ENCODE measurements at places on chromosomes 16 and 17.

- no peak for DNase-seq
Observed at GRCh38 chr17:38571833-38572668, 33.7 kb downstream of the SRCIN1 start.

DNA sequence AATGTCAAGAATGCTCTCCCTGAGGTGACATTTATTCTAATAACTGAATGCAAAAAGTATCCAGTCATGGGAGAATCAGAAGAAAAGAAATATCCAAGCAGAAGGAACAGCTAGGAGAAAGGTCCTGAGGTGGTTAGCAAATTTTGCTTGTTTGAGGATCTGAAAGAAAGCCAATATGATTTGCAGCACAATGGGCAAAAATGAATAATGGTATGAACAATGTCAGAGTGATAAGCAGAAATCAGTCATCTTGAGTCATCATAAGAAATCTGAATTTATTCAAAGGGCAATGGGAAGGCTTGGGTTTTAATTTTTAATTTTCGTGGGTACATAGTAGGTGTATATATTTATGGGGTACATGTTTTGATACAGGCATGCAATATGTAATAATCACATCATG is 68.5 kb downstream of the BRIP1 start:
- no peak for DNase-seq

DNA sequence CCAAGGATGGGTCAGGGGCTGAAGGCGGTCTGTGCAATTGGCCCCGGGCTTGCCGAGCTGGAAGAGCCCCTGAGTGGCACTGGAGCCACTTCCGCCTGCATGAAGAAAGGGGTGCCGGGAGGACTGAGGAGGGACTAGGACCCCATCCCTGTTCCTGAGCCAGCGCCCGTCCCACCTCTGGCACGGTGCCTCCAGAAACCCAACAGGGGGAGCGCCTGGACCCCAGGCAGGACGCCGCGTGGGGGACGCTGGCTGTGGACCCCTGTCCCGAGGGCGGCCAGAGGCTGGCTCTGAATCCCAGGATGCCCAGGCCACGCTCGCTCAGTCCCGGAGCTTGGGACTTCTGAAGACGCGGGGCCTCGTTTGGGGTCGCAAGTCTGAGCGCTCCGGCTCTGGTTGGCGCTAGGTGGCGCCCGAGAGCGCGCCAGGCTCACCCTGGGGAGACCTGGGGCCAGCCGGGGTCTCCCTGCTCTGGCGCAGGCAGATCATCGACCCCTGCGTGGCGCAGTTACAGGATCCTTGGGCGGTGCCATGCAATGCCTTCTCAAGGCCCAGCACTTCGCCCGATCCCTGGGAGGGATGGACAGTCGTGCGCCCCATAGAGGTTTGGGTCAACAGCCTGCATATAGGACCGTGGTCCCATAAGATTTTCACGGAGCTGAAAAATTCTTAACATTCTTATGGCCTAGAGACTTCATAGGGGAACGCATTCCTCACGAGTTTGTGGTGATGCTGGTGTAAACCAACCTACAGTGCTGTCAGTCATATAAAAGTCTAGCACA is 58.5 kb upstream of the CREBBP start:
- DNase-seq: peak; percentile 49

DNA sequence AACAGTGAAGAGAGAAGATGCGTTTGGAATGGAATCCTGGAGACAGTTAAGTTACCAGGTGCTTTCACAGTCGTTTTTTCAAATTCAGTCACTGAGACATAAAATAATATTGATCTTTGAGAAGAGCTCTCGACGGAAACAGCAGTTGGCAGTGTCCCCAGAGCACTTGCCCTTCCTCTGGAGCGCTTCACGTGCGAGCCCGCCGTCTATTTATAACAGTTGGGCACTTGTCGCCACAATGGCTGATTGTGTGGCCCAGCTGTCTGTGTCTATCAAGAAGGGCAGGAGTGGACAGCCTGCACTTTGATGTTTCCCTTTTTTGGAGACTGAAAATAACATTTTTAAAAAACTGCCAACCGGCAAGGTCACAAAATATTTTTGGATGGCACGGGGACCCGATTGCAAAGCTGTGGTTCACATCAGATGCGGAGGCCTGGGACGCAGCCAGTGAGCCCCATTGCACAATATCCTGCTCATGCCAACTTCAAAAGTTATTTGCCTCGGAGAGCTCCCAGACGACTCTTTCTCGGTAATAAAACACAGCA is 62.9 kb downstream of the ADCY9 start:
- no peak for DNase-seq

DNA sequence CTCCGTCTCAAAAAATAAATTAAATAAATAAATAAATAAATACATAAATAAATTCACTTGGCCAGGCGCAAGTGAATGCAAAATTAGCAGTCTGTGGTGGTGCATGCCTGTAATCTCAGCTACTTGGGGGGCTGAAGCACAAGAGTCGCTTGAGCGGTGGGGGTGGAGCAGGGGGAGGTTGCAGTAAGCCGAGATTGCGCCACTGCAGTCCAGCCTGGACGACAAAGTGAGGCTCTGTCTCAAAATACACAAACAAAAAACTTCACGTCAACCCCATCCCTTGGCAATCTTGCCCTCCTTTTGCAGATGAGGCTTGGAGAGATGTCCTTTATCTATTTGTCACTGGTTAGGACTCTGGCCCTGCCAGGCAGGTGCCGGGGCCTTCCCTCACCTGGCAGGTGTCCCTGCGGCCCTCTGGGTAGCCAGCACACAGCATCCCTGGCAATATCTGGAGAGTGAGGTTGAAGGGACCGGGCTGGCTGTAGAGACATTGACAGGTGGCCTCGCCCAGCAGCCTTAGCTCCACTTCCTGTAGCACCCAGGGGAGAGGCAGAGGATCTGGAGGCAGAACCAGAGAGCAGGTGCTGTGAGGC is 4.4 kb downstream of the PRSS36 start:
- no peak for DNase-seq

- DNase-seq: peak; percentile 38
Observed at GRCh38 chr17:38870259-38871165, 654 bp downstream of the LASP1 start.

DNA sequence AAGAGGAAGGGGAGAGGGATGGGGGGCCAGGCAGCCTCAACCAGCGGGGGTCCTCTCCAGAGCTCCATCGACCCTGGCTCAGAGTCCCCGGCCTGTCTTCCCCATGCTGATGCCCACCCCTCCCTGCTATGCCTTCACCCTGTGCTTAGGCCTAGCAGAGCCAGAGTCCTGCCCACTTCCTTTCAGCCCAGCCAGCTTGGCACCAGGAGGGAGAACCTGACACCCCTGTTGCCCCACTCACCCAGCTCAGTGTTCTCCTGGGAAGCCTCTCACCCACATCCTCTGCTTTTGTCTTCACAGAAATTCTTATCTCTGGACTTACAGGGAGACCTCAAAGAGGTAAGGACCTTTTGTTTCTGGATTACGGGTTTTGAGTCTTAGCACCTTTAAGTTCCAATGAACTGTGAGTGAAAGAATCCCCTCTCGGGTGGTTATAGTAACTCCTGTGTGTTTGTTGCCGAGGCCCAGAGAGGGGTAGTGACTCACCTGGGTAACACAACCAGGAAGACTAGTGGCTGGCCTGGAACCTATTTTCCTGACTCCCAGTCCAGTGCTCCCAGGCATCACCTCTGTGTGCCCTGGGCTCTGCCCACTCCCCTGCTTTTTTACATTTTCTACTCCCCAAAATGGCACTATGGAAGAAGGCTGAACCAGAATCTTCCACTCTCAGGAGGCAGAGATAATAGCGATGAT is 53.3 kb downstream of the CES1 start:
- no peak for DNase-seq

DNA sequence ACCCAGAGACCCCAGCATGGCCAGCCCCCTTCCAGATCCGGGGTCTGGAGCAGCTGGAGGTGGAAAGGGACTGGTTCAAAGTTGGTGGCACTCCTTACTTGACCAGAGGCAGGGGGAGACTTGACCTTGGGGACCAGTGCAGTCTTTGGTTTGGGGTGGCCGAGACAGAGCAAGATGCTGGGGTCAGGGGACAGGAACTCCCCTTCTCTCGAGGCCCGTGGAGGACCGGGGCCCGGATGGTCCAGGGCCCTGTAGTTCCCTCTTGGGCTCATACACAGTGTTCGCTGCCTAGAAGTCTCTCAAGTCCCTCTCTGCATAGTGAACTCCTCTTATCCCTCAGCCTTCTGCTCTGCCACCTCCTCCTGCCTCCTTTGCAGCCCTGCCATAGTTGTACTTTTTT is 601 bp upstream of the PRSS33 start:
- DNase-seq: no peak
